ENCODE measurements at places on chromosomes 4 and X. TPM values are rescaled to one million over a fixed set of nuclear protein-coding genes. Genes with fewer than 3 reads are reported as not detected.

Gene CLDN2
- not detected for total RNA-seq

Gene DSPP
- not detected for total RNA-seq

Gene RASL11B
- total RNA-seq: 2.6 TPM

DNA sequence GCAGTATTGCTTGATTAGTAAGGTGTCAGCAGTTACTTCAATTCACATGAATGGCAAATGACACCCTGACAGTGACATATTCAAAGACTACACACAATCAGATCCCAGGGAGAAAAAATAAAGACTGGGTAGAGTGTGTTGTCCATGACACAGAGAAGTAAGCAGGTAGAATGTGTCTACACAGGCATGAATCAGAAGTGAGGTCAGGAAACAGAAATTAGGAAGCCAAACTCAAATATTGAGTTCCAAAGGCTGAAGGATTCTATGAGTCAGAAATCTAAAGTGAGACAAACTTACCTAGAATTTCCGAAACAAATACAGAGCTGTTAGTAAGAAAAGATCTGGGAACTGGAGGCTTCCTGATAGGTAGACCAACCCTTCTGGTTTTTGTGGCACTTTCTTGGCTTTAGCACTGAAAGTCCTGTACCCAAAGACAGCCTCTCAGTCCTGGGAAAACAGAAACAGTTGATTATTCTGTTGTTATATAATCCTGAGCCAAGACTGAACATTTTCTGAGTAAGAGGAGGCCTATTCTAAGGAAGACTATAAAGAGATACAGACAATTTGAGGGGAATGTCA lies 24.3 kb upstream of the GLRA2 start:
- no peak overlapping the region for H3K27ac ChIP-seq
- peaks cover 61% of the 10 kb centered on the region for H3K27me3 ChIP-seq
- DNase-seq: no peak
- H3K36me3 ChIP-seq: no peaks in the 10 kb centered on the region

- DNase-seq: peak; percentile 41
- no peaks in the 10 kb centered on the region for H3K4me1 ChIP-seq
- H3K27ac ChIP-seq: no peak overlapping the region
- no peaks in the 10 kb centered on the region for H3K27me3 ChIP-seq
Observed at GRCh38 chr4:151039733-151040132, 24.6 kb upstream of the LRBA start.

DNA sequence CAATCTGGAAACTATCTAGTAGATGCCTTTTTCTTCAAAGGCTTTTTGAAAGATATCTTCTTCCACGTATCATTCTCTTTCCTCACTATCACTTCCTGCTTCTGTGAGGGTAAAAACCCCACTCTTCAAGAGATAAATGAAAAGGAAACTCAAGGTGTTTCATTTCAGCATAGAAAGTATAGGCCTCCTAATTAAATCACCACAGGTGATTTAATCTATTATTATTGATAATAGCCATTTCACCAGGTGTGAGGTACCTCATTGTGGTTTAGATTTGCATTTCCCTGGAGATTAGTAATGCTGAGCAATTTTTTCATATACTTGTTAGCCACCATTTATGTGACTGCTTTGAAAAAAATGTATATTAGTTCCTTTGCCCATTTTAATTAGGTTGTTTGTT lies 92.0 kb upstream of the EMCN start:
- H3K27me3 ChIP-seq: no peaks in the 10 kb centered on the region
- no peak overlapping the region for H3K4me3 ChIP-seq
- H3K27ac ChIP-seq: no peak overlapping the region
- DNase-seq: no peak
- H3K4me1 ChIP-seq: no peaks in the 10 kb centered on the region
